Activated naive CD4-positive, alpha-beta T cell (primary cell): ENCODE measurements at places on chromosomes 11 and 22.

GRCh38 chr11:1825785-1826451 is 8.9 kb upstream of the SYT8 start:
- no peak for DNase-seq

- no peak for DNase-seq
Observed at GRCh38 chr22:19659805-19660345, 54.4 kb upstream of the SEPTIN5 start.

DNA sequence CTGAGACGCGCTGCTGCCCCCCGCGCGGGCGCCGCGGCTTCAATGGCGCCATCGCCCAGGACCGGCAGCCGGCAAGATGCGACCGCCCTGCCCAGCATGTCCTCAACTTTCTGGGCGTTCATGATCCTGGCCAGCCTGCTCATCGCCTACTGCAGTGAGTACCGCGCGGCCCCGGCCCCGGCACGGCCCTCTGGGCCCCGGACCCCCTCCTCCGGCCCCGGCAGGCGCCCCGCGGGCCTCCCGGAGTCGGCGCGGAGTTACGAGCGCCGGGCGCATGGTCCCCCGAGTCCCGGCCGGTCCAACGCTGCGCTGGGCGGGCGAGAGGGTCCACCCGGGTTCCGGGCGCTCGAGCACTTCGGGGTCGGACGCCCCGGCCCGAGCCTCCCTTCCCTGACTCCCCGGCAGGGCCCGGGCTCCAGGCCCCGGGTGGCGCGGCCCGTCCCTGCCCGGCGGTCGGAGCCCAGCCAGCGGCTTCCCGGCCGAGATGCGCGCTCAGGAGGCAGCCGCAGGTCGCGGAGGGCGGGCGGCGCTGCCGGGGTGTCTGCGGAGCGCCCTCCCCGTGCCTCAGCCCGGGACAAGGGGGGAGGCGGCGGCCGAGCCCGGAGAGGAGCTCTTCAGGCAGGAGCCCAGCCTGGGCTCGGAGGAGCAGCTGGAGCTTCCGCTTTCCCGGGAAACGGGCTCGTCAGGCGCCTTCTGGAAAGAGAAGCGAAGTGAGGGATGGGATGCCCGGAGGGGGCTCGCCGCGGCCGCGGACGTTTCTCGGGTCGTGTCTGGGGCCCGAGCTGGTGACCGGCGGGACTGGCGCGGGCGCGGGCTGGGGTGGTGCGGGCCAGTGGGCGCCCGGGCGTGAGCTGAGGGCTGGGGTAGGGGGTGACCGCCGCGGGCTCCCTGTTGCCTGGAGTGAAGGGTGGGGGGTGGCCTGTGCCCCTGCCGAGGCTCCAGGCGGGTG is 1337.8 kb downstream of the BRD1 start:
- no peak for DNase-seq

GRCh38 chr11:57662893-57663292 is 5.0 kb upstream of the ZDHHC5 start:
- no peak for DNase-seq

DNA sequence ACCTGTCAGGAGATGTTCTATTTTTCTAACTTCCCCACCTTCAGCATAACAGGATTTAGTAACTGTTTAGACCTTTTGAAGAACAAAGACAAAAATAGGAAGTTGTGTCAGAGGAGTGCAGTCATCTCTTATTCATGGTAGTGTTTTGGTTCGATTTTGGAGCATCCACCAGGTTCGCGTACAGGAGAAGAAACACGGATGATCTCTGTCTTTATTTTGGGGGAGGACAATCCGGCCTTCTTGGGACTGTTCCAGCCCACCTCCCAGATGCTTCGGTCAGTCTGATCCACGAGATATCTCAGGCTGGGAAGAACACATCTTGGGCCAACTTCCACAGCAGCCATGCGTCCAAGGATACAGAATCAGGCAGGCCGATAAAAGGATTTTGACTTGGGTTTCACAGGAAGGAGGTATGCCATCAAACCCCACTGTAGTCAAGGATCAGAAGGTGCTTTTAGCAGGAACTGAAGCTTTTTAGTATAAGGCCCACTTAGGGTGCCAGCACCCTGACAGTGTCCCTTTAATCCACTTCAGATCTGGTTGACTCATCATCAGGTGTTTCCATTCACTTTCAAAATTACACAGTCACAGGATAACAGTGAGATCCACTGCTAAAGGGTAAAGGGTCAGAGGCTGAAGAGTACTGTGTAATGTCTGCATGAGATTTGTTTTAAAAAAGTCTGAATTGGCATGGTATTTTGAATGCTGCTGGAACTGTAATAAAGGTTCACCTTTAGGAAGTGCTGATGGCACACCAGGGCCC is 16.5 kb downstream of the PATZ1 start:
- DNase-seq, result no peak

DNA sequence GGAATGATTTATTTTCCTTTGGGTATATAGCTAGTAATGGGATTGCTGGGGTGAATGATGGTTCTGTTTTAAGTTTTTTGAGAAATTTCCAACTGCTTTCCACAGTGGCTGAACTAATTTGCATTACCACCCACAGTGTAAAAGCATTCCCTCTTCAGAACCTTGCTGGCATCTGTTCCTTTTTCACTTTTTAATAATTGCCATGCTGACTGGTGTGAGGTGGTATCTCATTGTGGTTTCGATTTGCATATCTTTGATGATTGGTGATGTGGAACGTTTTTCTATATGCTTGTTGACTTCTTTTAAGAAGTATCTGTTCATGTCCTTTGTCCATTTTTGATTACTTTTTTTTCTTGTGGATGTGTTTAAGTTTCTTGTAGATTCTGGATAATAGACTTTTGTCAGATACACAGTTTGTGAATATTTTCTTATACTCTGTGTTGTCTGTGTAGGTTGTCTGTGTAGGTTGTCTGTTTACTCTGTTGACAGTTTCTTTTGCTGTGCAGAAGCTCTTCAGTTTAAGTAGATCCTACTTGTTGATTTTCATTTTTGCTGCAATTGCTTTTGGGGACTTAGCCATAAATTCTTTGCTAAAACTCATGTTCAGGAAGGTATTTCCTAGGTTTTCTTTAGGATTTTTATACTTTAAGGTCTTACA is 291.8 kb upstream of the DDI1 start:
- no peak for DNase-seq

DNA sequence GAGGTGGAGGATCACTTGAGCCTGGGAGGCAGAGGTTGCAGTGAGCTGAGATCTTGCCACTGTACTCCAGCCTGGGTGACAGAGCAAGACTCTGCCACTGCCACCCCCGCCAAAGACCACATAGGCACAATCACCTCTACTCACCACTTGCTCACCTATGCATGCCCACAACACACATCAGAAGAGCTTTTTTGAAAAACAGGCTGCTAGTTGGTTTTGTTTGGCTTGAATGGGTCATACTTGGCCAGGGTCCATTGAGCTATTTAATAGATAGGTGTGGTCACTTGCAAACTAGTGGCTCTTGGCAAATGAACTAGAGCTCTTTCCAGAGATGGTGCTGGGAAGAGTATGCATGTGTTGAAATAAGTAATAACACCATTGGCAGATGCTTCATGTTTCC is 80.1 kb downstream of the EMSY start:
- no peak for DNase-seq

GRCh38 chr11:56700242-56700913 is 1.5 kb downstream of the OR9G1 start:
- DNase-seq, result no peak

- no peak for DNase-seq
Observed at GRCh38 chr11:75145972-75146519, 4.9 kb upstream of the SLCO2B1 start.

GRCh38 chr11:86800076-86800959 is at the start of gene PRSS23:
TSS of gene PRSS23 (plus strand) at chr11:86800542. CDS start at chr11:86807644, 7,102 bp downstream.
- no peak for DNase-seq

- DNase-seq, result no peak
Observed at GRCh38 chr11:89279176-89279575, 101.5 kb downstream of the TYR start.

GRCh38 chr22:41352058-41352457 is 29.7 kb upstream of the TEF start:
- no peak for DNase-seq

GRCh38 chr11:109547356-109548027 is 125.5 kb downstream of the C11orf87 start:
- DNase-seq, result no peak

DNA sequence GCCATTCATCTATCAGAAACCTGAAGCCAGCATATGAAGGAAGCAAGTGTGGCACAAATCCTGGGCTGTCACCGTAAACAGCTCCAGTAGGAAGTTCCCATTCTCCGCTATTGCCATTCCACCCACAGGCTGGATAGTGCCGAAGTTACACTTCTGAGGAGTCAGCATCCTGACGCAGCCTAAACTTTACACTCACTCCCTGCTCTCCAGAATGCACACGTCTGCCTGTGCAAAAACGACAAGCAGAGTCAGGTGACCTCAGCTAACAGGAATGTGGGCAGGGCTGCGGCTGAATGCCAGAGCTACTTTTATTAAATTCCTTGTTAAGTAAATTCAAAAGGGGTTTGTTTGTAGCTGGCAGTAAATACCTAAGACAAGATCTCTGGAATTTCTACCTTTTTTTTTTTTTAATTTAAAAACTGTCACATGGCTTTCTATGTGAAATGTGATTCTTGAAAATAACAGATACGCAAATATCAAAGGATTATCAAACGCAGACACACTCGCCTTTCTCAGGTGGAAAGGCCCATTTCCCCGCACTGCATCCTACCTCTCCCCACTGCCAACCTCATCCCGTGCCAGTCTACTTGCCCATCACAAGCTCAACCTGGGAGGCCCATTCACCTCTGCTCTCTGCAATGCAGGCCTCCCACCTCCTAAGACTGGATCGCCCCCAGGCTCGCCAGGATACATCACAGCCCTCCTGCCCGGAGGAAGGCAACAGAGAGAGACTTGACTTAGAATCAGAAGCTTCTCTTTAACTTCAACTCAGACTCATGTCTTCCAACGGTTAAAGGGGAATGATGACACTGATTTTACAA is 33.5 kb downstream of the NFRKB start:
- DNase-seq, result no peak

DNA sequence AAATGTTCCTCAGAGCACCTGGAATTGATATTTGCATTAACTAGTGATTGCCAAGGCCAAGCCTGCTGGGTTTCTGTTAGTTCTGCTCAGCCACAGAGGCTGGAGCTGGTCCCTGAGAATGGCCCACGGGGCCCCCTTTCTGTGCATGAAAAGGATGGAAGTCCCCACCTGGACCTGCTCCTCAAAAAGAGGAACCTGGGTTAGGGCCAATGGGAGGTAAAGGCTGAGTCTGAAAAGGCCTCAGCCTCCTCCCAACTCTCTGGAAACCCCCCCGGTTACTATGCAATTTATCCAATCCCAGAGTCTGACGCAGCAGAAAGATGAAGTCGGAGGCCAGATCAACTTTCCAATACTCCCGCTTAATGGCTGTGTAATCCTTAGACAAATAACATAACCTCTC is 6.8 kb upstream of the CREB3L1 start:
- DNase-seq, result no peak

- DNase-seq, result no peak
Observed at GRCh38 chr11:75338516-75339208, 12.8 kb downstream of the ARRB1 start.

DNA sequence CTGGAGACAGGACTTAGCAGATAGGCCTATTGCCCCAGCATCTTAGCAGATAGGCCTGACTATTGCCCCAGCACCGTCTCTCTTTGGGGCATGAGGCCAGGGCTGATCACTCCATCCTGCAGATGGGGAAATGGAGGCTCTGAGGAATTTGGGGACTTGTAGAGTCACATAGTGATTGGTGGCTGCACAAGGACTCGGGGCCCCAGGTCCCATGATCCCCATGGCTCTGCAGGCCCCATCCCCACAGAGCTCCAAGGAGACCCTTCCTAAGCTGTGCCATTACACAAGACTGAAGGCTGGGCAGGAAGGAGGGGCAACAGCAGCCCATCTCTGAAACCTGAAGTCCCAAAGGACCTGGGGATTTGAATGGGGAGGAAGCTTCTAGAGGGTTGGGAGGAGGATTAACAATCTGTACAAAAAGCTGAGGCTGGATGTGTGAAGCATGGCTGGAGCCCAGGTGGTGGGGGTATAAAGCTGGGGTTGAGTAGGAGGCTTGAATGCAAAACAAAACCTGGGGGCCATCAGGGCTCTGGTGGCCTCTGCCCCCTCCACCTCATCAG is 1.6 kb downstream of the ARAP1 start:
- no peak for DNase-seq

DNA sequence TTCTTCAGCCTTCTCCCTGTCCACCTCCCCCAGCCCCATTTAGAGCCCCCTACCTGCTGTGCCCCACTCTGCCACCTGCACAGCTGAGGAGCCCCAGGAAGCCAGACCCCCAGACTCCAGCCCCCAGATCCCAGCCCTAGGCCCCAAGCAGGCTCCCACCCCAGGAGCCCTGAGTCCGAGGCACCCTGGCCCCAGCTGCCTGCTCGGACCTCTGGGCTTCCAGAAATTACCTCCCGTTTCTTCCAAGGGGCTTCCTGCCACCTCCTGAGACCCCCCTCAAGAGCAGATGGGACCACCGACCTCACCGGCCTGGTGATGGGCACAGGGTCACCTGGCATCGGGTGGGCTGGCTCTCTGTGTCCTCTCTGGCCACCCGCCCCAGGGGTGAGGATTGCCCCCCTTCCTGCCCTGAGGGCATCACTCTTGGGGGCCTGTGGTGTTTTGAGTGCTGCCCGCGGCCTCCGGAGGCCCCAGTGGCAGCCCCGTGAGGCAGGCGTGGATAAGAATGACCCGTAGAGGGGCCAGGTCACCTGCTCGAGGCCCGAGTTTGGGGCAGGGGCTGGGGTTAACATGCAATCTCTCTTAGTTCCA is 18.3 kb upstream of the TALDO1 start:
- no peak for DNase-seq

DNA sequence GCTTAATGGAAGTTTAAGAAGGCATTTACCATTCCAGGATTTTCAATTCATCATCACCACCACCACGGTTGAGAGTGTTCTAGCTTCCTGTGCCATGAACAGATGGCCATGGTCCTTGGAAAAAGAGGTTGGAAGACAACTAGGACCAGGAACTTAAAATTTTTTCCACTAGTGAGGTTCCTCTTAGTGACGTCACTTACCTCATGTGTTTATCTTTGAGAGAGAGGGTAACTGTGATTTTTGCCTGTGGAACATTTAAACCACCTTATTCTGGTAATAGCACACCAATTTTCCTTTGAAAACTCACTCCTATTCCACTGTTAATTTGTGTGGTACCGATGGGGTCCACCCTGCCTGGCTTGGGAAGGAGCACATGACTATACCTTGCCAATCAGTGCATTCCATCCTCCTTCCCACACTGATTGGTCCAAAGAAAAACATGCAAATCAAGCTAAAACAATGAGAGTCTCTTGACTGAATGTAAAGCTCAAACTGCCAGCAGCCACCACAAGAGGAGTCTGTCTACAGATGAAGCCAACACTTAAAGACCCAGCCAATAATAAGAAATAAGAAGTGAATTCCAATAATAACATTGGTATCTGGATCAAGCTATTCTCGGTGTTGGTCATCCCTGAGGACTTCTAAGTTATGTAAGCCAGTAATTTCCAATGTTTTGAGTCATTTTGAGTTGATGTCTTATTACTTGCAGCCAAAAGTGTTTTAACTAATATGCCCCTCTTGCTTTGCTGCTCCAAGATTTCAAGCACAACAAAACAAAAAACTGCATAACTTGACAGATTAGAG is 111.8 kb downstream of the MPPED2 start:
- no peak for DNase-seq

- DNase-seq, result peak; percentile 14
Observed at GRCh38 chr11:68904248-68904847, 657 bp downstream of the IGHMBP2 start.
